ENCODE measurements at places on chromosomes 5 and 9.
A peak's percentile ranks its signal among the peaks of the same experiment; 100 is the strongest.

- no peak for DNase-seq
These were observed 4.2 kb upstream of the SOWAHA start for GRCh38 chr5:132808866-132809265.

GRCh38 chr9:105064248-105065097 is 136.5 kb upstream of the ABCA1 start:
- no peak for DNase-seq

- DNase-seq, result no peak
These were observed 37.4 kb downstream of the MVB12B start for GRCh38 chr9:126363847-126364671.

DNA sequence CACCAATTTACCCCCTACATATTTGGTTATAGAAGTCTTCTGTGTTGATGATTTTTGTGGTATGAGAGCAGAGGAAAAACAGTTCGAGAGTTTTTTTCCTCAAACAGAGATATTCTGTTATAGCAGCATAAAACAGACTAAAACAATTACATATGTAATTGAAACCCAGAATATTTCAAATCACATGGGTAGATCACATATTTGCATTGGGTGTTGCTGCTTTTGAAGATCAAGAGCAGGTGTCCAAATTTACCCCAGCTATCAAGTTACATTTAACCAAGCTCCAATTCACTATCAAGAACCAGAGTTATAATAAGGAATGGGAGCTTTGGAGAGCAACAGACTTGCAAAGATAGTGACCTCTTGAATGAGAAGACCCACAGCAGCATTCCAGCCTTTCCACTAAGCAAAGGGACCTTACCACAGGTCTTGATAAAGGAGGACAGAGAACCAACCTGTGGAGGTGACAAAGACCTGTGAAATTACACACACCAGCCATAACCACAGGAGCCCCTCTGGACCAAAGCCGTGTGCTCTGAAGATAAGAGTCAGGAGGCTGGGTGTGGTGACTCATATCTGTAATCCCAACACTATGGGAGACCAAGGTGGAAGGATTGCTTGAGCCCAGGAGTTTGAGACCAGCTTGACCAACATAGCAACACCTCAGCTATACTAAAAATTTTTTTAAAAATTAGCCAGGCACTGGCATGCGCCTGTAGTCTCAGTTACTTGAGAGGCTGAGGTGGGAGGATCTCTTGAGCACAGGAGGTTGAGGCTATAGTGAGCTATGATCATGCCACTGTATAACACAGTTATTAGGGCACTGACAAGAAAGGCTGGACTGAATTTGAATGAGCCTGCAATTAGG is 4.0 kb upstream of the CCL28 start:
- no peak for DNase-seq

GRCh38 chr9:104319685-104320084 is 184.4 kb upstream of the OR13F1 start:
- DNase-seq, result no peak

- no peak for DNase-seq
These were observed 106.2 kb downstream of the ADAMTS12 start for GRCh38 chr5:33785571-33785970.

DNA sequence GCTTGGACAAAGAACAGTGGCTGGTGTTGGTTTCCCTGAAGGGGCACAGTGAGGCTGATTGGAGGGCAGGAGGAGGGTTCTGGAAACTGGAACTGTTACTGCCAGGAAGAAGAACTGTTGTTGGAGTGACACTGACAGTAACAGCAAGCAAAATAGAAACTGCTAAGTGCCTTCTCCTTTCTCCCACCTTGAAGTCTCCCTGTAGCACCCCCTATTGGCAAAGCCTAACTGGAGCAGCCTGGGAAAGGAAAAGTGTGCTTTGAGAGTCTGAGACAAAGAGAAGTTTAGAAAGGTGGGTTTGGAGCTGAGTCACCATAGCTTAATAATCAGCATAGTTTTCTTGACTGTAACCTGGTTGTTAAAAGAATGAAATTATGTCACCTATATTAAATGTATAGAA is 2.5 kb upstream of the TMEM174 start:
- DNase-seq, result peak; percentile 12

DNA sequence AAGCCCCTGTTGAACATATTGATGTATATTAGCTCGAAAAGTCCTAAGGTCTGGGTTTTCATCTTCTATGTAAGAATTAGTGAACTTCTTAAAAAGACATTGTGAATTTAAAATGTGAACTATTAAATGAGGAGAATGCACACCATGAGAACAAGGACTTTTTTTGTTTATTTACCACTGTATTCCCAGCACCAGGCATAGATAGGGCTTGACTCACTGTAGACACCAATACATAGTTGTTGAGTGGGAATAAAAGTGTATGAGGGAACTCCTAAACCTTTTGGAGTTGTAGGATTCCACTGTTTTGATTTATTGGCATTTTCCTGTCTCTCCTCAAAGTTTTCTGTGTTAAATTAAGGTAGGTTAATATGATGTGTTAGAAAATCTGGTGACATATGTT is 40.3 kb downstream of the NNT start:
- no peak for DNase-seq

- DNase-seq, result peak; percentile 37
These were observed 32.5 kb downstream of the TENT4A start for GRCh38 chr5:6745706-6746222.

DNA sequence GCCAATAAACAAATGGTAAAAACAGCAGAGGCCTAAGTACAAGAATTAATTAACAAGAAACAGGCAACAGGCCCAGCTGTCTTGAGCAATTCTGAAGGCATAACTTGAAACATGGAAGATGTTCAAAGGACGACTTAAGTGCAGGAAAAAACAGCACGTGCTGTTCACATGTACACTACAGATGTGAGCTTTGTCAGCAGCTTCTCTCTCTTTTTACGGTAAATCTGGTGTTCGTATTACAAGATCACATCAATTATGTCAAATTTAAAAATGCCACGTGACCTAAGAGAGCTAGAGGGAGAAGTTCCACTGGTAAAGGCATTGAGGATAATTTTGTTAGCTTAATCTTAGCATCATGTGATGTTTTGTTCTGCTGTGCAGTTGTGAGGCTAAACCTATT is 281.1 kb downstream of the PSAT1 start:
- DNase-seq, result no peak

- no peak for DNase-seq
These were observed 22.7 kb upstream of the LIFR start for GRCh38 chr5:38579105-38579504.

DNA sequence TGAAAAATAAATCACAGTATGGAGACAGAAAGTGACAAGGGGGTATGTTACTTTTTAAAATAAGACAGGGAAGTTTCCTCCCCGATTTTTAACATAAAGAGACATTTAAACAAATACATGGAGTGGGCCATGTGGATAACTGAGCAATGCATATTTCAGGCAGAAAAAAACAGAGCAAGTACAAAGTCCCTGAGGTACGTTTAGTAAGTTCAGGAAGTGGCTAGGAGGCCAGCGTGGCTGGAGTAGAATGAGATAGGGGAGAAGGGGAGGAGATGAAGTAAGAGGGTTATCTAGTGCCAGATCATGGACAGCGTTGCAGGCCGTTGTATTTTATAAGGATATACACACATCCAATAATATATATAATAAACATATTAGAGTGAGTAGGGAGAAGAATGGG is 84.2 kb upstream of the ELL2 start:
- DNase-seq, result no peak

GRCh38 chr5:89087551-89088318 is 204.8 kb upstream of the MEF2C start:
- DNase-seq, result no peak

GRCh38 chr9:85523202-85523601 is 218.6 kb downstream of the AGTPBP1 start:
- no peak for DNase-seq

DNA sequence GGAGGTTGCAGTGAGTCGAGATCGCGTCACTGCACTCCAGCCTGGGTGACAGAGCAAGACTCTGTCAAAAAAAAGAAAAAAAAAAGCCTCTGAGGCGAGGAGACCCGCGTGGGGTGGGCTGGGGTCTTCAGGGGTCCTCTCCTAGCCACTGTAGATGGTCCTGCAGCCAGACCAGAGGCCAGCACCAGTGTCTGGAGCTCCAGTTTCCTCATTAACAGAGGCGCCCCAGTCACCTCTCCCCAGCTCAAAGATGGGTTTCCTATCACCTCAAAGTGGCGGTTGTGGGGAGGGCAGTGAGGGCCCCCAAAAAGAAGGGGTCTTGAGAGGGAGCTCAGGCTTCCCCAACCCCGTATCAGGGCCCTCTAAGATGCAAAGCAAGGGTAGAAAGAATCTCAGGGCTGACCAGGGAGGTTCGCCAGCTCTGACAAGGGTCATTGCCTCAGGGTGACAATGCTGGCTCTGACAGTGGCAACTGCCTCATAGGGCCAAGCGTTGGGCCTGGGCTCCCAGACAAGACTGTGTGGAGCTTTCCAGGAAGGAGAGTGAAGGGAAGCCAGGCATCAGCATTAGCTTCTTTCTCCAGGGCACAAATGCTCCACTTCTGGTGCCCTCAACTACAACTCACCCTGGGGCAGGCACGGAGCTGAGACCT is 15.0 kb downstream of the STK10 start:
- no peak for DNase-seq

GRCh38 chr9:92738661-92739081 is 26.0 kb downstream of the BICD2 start:
- DNase-seq, result no peak

DNA sequence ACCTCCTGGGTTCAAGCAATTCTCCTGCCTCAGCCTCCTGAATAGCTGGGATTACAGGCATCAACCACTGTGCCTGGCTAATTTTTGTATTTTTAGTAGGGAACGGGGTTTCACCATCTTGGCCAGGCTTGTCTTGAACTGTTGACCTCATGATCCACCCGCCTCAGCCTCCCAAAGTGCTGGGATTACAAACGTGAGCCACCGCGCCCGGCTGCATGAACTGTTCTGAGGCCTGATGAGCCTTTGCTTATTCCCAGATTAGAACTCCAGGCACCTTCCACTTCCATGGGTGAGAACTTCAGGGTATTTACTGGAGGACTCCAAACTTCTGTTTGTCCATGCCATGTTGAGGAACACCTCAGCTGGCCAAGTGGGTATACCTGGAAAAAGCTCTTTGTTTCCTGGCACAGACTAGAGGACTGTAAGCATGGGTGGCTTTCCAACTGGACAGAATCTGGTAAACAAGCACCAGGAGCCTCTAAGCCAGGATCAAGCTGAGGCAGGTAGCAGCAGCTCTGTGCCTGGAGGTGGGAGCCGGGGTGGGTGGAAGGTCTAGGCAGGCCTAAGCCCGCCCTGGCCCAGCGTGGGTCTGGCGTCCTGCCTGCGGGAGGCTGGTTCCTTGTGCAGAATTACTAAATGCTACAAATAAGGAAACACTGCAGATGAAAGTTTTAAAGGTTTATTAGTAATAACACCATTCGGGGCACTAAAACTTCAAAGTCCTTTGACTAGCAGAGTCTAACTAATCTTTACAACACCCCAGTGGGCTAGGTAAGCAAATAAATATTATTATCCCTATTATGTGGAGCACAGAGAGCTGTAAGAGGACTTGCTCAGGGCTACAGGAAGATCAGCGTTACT is 78.4 kb downstream of the SEMA5A start:
- no peak for DNase-seq

GRCh38 chr5:20041326-20042274 is 53.6 kb upstream of the CDH18 start:
- no peak for DNase-seq

- no peak for DNase-seq
These were observed 1255.2 kb downstream of the EFNA5 start for GRCh38 chr5:106415541-106415940.

DNA sequence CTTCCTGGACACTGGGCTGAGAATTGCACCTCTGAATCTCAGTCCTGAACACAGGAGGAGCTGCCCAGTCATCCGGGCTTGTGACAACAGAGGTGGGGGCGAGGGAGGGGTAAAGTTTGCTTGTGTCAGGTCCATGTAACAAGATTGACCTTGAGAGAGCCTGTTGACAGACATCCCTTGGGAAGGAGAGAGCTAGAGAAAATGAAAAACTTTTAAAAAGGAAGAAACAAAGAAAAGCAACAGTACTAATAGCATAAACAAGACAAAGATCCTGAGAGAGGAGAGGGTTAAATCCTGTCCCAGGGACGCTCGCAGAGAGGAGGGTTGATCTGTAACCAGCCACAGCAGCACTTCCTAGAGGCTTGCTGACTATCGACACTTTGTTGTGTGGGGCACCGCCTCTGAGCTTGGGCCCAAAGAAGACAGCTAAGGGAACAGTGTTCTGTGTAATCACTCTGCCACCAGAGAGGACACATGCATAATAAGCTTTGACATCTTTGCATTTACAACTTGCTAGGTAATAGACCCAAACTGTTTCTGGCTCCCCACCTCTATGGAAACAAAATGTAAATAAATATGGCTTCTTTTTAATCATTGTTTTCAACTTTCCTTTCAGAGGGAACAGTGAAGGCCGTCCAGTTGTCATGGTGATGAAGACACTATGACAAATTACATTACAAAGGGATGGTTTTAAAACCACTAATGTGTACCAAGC is 363.7 kb downstream of the CSNK1G3 start:
- DNase-seq, result no peak

DNA sequence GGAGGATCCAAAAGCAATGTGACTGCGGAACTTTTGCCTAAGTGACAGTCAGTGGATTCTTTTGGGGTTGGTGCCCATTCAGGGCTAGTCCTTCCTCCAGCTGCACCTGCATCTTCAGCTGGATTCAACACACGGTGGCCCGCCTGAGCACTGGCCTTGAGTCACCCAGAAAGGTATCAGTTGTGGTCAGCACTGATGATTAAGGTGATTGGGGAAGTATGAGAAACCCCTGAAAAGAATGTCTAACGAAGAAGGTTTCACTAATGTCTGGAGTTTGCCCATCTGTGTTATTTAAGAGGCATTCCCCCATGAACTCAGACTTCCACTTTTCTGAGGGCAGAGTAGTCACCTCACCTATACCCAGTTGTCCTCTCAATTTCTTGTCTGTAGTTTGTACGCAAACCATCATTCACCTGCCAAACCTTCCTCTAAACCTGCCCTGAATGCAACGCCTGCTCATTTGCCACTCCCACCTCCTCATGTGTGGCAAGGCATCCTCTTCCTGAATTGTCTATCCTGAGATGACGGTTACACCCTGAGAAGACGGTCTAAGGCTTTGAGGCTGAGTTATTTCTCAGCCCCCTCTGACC is 27.2 kb downstream of the CSF2 start:
- DNase-seq, result peak; percentile 54

- no peak for DNase-seq
These were observed 127.1 kb upstream of the COL5A1 start for GRCh38 chr9:134514503-134514902.

Measured in CD4-positive, alpha-beta T cell treated with Interleukin-17A for 4 hours (primary cell).